Stimulated activated CD8-positive, alpha-beta memory T cell treated with anti-CD3 and anti-CD28 coated beads, Interleukin-15, amount 100 ng/mL, for 24 hours (primary cell): ENCODE measurements at places on chromosomes 16 and 17.

DNA sequence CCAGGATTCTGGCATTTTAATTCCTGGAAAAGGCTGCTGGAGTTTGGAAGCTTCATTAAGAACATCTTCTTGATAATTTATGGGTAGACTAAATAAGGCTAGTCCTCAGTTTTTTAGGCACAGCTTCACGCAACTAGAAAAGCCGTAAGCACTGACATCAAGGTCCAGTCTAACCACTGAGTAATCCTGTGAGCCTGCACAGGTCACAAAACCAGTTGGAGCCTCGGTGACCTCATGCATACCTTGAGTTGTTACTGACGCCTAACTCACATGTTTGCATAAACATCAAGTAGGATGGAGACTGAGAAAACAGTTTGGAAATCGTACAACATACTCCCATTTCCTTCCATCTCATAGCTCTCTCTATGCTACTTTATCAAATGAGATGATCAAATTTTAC lies 63.8 kb upstream of the RCVRN start:
- no peak for DNase-seq

DNA sequence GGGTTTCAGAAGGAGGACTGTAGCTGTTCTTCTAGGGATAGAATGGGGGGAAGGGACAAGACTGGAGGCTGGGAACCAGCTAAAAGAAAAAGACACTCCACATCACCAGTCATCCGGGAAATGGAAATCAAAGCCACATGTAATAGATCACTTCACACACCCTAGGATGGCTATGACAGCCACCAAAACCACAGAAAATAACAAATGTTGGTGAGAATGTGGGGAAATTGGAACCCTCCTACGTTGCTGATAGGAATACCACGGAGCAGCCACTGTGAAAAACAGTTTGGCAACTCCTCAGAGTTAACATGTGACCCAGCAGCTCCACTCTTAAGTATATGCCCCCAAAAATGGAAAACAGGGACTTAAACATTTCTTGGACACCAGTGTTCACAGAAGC lies 2.3 kb downstream of the TLE7 start:
- no peak for DNase-seq

DNA sequence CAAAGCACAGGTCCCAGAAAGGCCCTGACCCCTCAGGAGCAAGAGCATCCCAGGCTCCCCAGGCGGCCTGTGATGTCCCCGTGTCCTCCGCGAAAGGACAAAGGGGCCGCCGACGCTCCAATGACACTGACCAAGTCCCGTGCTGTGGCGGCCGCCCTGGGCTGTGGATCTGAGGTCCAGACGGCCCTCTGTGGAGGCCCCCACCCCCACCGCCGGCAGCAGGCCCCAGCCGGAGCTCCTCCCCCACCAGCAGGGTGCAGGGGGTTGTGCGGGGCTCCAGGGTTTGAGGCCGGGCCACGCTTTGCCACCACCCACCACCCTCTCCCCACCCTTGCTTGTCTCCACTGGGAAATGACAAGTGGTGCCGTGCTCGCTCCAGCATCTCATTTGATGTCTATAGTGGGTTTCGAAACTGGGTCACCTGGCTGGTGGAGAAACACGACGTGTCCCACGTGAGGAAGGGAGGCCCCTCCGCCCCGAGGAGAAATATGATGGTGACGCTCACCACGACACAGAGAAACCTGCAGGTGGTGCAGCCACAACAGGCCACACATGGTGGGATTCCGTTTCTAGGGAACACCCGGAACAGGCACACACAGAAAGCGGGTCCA lies 31.2 kb upstream of the ZNF469 start:
- DNase-seq: no peak

DNA sequence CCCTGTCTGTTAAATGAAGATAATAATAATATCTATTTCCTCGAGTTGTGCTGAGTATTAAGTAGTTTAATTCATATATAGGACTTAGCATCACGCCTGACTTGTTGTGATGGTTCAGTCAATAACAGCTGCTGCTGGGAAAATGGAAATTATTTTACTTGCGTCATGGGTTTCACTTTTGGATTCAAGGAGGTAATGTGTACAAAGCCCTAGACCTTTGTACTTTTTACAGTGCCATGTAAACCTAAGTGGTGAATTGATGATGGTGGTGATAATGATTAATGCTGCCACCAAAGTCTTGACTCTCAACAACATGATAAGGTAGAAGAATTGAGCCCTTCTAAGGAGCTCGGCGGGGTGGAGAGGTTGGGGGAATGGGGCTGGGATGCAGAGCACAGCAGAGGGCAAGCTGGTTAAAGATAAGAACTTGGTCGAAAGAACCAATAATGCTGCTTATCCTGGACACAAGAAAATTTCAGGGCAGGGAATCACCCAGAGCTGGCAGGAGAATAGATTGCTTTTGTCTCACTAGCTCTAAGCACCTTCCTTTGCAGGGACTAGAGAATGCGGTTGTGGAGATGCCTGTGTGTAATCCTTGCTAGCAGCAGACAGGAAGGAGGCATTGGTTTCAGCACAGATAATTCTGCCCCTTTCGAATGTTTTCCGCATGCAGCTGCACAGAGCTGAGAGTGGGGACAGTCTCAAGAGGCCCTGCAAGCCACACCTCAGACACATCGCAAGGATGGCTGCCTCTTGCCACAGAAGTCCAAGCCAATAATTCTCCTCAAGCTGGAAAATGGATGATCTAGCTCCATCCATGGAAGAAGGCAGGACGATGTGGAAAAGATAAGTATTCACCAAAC lies 187.1 kb downstream of the TMEM114 start:
- DNase-seq: no peak

- DNase-seq: peak; percentile 19
Observed at GRCh38 chr16:20774703-20775362, 11.0 kb downstream of the ACSM3 start.

DNA sequence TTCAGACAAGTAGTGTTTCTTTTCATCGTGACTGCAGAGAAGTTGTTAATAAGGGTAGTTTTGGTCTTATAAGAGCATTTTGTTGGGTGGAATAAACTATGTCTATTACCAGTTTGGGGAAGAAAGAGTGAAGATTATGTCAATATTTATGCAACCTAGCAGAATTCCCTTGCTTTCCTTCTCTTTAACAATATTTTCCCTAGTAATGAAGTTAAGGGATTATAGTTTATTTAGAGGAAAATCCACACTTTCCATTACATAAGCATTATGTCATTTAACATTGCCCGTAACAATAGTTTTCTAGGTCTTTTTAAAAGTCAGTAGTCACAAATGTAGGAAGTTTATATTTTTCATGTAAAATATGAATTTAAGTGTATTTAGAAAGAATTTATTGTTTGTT lies 2.5 kb upstream of the MAF start:
- DNase-seq: no peak

DNA sequence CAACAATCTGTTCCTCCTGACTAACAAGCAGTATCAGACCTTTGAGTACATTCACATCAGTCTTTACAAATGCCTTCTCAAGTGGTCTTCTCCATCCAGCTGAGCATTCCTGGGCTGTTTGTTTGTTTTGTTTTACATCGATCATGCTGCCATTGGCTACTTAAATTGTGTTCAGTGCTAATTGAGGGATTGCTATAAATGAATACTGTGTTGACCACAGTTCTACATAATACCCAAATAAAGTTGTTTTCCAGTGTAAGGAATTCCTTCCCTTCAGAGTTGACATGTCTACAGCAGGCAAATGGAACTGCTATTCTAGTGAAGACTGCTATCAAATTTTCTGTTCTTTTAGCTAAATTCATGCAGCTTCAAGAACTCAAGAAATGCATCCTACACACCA lies 3.2 kb downstream of the CDH8 start:
- no peak for DNase-seq
